ENCODE measurements at places on chromosomes 5 and 9.

DNA sequence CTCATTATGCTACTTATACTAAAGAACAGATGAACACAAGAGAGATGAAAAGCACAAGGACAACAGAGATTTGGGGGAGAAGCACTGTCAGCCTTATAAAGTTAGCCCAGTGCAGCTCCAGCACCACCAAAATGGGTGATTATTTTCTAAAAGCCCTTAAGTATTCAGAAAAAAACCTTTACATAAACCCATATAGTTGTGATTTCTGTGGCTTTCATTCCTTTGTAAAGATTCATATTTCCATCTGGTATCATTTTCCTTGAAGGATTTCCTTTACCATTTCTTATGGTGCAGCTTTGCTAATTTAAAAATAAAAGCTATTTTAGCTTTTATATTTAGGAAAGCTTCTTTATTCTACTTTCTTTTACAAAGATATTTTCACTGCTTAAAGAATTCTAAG is 311.0 kb downstream of the TMEM167A start:
- DNase-seq = no peak

DNA sequence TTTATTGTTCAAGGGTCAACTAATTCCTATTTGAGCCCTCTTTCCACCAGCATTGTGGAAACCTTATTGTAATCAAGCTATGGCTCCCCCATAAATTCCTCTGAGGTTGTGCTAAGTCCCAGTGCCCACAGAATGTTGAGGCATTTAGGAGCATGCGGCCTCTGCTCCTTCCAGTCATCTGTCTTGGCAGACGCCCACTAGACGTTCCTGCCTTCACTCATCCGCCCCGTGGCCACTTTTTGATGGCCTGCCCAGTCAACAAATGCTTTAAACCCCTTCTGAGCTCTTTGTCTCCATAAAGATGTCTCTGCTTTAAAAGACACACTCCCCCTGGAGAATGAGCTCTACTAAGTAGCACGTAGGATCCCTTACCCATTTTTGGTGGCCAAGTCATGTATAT is 104.7 kb downstream of the GAS1 start:
- DNase-seq = no peak

DNA sequence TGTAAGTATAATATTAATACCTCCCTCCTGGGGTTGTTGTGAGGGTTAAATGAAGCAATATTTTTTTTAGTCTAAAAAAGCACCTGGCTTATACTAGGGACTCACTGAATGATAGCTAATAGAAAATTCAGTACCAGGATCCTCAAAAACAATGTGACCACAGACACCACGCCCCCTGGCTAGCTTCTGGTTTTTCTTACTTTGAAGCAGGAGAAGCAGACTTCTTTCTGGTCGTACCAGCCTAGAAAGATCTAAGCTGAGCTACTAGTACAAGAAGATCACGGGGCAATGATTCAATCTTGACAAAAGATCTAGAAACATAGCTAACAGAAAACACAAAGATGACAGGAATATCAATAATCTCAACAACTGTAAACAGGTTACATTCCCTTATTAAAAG is 218.5 kb upstream of the SLC30A5 start:
- no peak for DNase-seq

DNA sequence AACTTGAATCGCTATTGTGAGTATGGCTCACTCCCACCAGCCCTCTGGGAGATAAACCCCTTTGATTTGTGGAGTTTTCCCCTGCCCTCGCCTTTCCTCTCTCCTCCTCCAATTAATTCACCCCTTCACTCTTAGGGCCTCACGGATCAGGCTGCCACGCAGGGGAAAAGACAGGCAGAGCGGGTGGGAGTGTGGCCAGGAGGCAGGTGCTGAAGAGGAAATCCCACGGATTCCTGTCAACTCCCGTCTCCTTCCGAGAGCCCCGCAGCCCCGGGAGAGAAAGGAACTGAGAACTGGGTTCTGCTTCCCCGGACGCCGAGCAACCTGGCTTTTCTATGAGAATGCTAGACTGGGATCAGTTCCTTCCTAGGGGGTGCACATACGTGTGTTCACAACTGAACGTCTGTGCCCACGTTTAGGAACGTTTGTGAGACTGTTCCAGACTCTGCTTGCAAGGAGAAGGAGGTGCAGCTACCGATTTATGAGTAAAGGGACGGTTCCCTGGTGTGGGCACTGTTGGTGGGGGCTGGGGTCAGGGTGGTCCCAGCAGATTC is 314.5 kb upstream of the TLE4 start:
- DNase-seq = no peak

Data from central memory CD8-positive, alpha-beta T cell (primary cell).